Keratinocyte (primary cell): ENCODE measurements at places on chromosomes 6 and 20. TPM values are rescaled to one million over a fixed set of nuclear protein-coding genes. Genes with fewer than 3 reads are reported as not detected.

DNA sequence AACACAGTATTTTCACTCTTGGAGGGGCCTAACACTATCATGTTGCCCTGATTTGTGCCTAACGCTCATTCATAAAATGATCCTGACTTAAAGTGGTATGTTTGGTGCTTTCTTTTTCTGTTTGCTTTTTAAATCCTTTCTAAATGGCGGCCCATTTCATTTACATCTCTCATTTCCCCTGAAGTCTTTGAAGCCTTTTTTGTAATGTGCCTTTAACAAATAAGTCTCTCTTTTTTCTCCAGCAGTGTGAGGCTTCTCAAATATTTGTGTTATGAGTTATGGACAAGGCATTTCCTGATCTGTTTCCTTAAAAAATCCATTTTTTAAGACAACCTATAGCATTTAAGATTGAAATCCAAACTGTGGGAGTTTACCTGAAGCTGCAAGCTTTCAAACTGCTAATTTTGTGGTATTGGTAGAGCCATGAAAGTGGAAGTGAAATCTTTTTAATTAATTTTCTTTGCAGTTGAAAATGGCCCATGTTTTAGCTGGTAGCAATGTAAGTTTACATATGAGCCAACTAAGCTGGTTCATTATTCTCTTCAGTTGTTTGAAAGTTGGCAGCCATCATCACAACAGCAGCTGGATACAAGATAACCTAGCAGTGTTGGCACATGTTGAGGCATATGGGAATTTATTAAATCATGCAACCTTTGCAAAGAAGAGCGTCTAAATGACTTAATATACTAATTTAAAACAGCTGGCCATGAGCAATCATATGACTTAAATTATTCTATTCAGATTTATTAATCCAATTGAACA, 469.7 kb downstream of the CDKAL1 start:
- H3K36me3 ChIP-seq, result no peaks in the 10 kb centered on the region
- peak overlapping the region; percentile 1 for H3K27ac ChIP-seq
- H3K4me1 ChIP-seq, result peaks cover 27% of the 10 kb centered on the region
- no peak for DNase-seq

- no peaks in the 10 kb centered on the region for H3K27me3 ChIP-seq
- no peak overlapping the region for H3K4me3 ChIP-seq
- H3K36me3 ChIP-seq, result peaks cover 5% of the 10 kb centered on the region
Observed at GRCh38 chr6:47009583-47009982, 32.5 kb downstream of the ADGRF1 start.

- H3K27ac ChIP-seq, result no peak overlapping the region
- no peak for DNase-seq
- H3K27me3 ChIP-seq, result no peaks in the 10 kb centered on the region
- H3K36me3 ChIP-seq, result no peaks in the 10 kb centered on the region
Observed at GRCh38 chr6:10381830-10382208, 33.1 kb downstream of the TFAP2A start.

DNA sequence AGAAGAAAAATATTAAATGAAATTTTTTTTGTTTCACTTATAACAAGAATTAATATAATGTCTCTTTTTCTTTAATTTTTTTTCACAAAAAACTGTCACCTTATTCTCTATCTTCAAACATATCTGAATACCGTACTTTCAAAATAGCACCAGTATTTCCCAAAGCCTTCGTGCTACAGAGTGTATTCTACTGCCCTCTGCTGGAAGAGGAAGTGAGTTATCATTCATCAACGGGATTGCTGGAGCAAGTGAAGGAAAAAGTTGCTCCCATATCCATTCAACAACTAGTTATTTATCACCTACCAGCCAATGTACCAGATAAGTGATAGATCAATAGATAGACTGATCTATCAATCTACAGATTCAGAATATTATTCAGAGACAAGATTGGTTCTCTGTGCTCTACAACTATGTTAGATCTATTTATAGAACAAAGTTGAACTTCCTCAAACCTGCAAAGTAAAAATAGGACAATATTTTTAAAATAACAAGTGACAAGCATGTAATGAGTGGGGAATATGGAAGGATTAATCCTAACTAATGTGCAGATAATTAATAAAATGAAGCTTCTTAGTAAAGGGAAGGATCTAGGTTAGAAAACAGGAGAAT, 26.7 kb upstream of the TFAP2B start:
- no peak overlapping the region for H3K4me3 ChIP-seq
- H3K4me1 ChIP-seq, result no peaks in the 10 kb centered on the region
- no peaks in the 10 kb centered on the region for H3K36me3 ChIP-seq
- DNase-seq, result no peak
- peaks cover 6% of the 10 kb centered on the region for H3K27me3 ChIP-seq

- peaks cover 43% of the 10 kb centered on the region for H3K4me1 ChIP-seq
- no peak overlapping the region for H3K4me3 ChIP-seq
Observed at GRCh38 chr6:33429750-33430052, 9.8 kb downstream of the SYNGAP1 start.

THEMIS gene
- not detected in 3 replicates for polyA plus RNA-seq

DNA sequence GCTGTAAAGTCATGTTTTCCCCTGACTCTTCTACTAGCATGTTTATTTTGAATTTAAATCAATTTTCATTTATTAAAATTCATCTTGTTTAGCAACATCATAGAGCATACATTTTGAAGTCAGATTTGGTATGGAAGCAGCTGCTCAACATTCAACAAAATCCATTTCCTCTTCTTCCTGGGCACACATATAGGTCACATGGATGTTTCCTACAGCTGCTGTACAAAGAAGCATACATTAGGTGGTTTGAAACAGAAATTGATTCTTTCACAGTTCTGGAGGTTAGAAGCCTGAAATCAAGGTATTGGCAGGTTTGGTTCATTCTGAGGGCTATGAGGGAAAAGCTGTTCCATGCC, 495.2 kb downstream of the RFPL4B start:
- no peaks in the 10 kb centered on the region for H3K4me1 ChIP-seq
- no peaks in the 10 kb centered on the region for H3K36me3 ChIP-seq
- no peak overlapping the region for H3K4me3 ChIP-seq
- DNase-seq, result no peak
- no peak overlapping the region for H3K27ac ChIP-seq
- no peaks in the 10 kb centered on the region for H3K27me3 ChIP-seq

GRCh38 chr6:149233056-149233715, 84.3 kb upstream of the TAB2 start:
- peaks cover 26% of the 10 kb centered on the region for H3K4me1 ChIP-seq
- H3K27me3 ChIP-seq, result no peaks in the 10 kb centered on the region
- H3K27ac ChIP-seq, result peak overlapping the region; percentile 85
- H3K4me3 ChIP-seq, result peak overlapping the region; percentile 43
- DNase-seq, result peak; percentile 86
- H3K36me3 ChIP-seq, result no peaks in the 10 kb centered on the region

- no peaks in the 10 kb centered on the region for H3K27me3 ChIP-seq
- no peak for DNase-seq
- no peak overlapping the region for H3K4me3 ChIP-seq
- no peak overlapping the region for H3K27ac ChIP-seq
- no peaks in the 10 kb centered on the region for H3K4me1 ChIP-seq
Observed at GRCh38 chr6:132789396-132789776, 9.1 kb downstream of the SLC18B1 start.

DNA sequence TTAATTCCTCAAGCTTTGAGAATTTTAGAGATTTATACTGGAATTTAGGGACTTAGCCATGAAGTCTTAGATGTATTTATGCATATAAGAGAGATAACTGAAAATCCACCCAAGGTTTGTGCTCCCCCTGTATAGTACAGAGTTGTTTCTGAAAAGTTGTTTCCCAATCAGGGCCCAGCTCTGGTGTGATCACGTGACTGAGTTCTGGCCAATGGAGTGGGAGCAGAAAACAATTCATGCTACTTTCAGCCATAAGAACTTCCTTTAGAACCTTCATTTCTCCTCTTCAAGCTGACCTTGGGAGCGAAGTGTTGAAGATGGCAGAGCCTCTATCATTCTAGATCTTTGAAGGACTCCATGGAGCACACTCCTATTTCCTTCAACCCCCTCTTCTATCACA, 151.0 kb downstream of the RCAN2 start:
- no peak for DNase-seq
- H3K27ac ChIP-seq, result no peak overlapping the region
- no peaks in the 10 kb centered on the region for H3K27me3 ChIP-seq
- H3K4me3 ChIP-seq, result no peak overlapping the region

DNA sequence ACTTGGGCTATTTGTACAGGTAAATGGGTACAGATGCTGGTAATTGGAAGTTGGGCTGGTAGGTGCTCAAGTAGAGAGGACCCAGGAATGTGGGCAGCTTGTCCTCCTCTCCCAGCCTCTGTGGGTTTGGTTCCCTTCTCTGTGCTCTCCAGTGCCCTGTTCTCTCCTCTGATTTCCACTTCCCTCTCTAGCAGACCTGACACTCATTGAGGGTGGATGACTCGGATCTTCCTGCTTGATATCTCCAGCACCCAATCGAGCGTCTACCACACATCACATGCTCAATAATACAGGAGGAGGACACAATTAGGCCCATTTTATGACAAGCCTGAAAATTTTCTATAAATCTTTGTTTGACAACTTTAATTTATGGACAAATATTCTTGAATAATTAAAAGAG, 23.7 kb downstream of the CST1 start:
- H3K4me1 ChIP-seq, result no peaks in the 10 kb centered on the region
- no peaks in the 10 kb centered on the region for H3K27me3 ChIP-seq
- H3K4me3 ChIP-seq, result no peak overlapping the region
- H3K36me3 ChIP-seq, result no peaks in the 10 kb centered on the region
- H3K27ac ChIP-seq, result no peak overlapping the region
- DNase-seq, result no peak

HLA-DPB1 gene
- polyA plus RNA-seq, result 0.13 to 0.26 TPM in 2 of 3 replicates, not detected in the other

DNA sequence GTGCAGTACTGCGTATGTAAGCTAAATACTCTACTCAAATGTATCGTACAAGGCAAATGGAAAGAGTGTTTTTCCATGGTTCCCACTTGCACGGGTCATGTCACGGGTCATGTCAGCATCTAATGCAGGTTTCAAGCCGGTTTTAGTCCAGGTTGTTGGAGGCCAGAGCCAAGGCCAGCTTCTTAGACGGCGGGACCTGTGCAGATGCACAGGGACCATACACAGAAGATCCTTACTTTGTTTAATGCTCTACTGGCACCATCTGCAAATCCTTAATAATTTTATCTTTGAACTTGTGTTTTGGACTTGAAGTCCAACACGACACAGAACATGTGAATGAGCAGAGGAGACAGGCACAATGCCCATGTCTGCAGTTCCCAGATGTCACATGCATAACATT, 42.7 kb downstream of the SOD2 start:
- H3K36me3 ChIP-seq, result no peaks in the 10 kb centered on the region
- no peak overlapping the region for H3K27ac ChIP-seq
- no peak overlapping the region for H3K4me3 ChIP-seq
- H3K27me3 ChIP-seq, result no peaks in the 10 kb centered on the region
- DNase-seq, result no peak

GRCh38 chr20:145877-146276, 3.5 kb downstream of the DEFB126 start:
- H3K27ac ChIP-seq, result no peak overlapping the region
- no peaks in the 10 kb centered on the region for H3K36me3 ChIP-seq
- H3K4me3 ChIP-seq, result no peak overlapping the region
- no peak for DNase-seq

DNA sequence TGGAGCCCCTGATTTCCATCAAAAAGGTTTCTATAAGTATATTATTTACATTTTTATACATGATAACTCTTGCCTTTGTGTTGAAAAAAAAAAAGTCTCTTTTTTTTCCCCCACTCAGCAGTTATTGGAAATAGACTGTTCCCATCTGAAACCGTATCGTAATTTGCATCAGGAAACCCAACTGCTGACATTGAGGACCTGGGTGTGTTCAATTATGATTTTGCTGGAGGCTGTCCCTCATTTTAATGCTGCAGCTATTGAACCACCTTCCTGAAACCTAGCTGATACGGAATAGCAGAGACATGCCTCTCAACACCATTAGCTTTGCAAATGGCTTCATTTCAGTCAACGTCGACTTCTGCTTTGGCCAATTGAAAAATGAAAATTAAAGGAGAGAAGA, 98.9 kb downstream of the ZNF217 start:
- no peaks in the 10 kb centered on the region for H3K27me3 ChIP-seq
- no peaks in the 10 kb centered on the region for H3K36me3 ChIP-seq
- no peaks in the 10 kb centered on the region for H3K4me1 ChIP-seq
- H3K27ac ChIP-seq, result no peak overlapping the region
- DNase-seq, result no peak
- H3K4me3 ChIP-seq, result no peak overlapping the region

DNA sequence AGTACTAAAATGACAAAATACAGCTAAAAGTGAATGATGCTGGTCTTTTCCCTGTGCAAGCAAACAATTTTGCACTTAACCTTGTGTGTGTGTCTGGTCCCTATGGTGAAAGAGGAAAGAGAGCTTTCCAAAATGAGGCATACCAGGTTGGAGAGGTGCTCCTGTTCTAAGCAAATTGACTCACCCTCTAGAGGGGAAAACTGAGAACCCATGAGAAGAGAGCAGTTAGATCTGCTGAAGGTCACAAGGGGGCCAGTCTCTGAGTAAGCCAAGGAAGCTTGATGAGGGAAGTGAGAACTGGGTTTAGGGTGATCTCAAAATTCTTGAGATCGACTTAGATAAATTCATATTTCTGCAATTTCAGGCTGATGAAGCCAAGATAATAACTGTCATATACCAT, 157.5 kb upstream of the TBX18 start:
- H3K4me1 ChIP-seq, result no peaks in the 10 kb centered on the region
- no peak overlapping the region for H3K4me3 ChIP-seq
- H3K36me3 ChIP-seq, result no peaks in the 10 kb centered on the region
- no peak overlapping the region for H3K27ac ChIP-seq
- DNase-seq, result no peak

GRCh38 chr6:88301888-88302768, 136.0 kb upstream of the CNR1 start:
- DNase-seq, result no peak
- no peaks in the 10 kb centered on the region for H3K4me1 ChIP-seq
- H3K27me3 ChIP-seq, result no peaks in the 10 kb centered on the region
- no peak overlapping the region for H3K4me3 ChIP-seq

- H3K4me1 ChIP-seq, result no peaks in the 10 kb centered on the region
- no peak for DNase-seq
- no peaks in the 10 kb centered on the region for H3K36me3 ChIP-seq
- no peak overlapping the region for H3K4me3 ChIP-seq
- no peaks in the 10 kb centered on the region for H3K27me3 ChIP-seq
- no peak overlapping the region for H3K27ac ChIP-seq
Observed at GRCh38 chr20:29876911-29877285, 1380.6 kb upstream of the DEFB115 start.

- no peaks in the 10 kb centered on the region for H3K4me1 ChIP-seq
- H3K4me3 ChIP-seq, result no peak overlapping the region
- no peaks in the 10 kb centered on the region for H3K27me3 ChIP-seq
- H3K27ac ChIP-seq, result no peak overlapping the region
- no peak for DNase-seq
Observed at GRCh38 chr6:71656121-71656520, 230.2 kb upstream of the RIMS1 start.

HLA-DOA gene
- polyA plus RNA-seq, result 0.01 TPM in 1 of 3 replicates, not detected in the others

GRCh38 chr6:62009445-62009844, 276.6 kb downstream of the KHDRBS2 start:
- DNase-seq, result no peak
- H3K36me3 ChIP-seq, result no peaks in the 10 kb centered on the region
- H3K4me3 ChIP-seq, result no peak overlapping the region

DNA sequence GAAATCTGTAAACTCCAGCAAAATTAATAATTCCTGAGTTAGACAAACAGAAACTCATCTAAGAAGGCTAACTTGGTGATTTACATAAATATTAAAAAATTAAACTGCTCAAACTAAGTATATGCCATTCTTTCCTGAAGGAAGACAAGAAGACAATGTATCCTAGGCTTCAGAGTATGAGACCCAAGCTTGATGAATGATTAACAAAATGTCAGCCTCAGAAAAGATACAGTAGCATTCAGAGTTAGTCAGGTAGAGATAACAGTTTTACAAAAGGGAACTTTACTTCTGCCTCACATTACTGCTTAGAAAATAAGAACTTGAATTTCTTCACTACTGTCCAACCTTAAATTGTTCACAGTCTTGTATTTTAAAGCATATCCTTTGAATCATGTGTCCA, 12.0 kb downstream of the CSNK2A1 start:
- H3K4me1 ChIP-seq, result peaks cover 26% of the 10 kb centered on the region
- peaks cover 11% of the 10 kb centered on the region for H3K36me3 ChIP-seq
- H3K27ac ChIP-seq, result peak overlapping the region; percentile 37
- no peaks in the 10 kb centered on the region for H3K27me3 ChIP-seq
- no peak for DNase-seq
